ENCODE measurements at places on chromosomes 16 and 17. TPM values are rescaled to one million over a fixed set of nuclear protein-coding genes. Genes with fewer than 3 reads are reported as not detected.

PYY gene
- total RNA-seq = not detected

CPNE7 gene
- total RNA-seq = 0.65 TPM

EFNB3 gene
- 0.90 TPM for total RNA-seq

KRTAP3-1 gene
- total RNA-seq = not detected

CRHR1 gene
- not detected for total RNA-seq

CIITA gene
- 0.74 TPM for total RNA-seq

SERPINF2 gene
- 0.18 TPM for total RNA-seq

MLX gene
- total RNA-seq = 10.5 TPM

SMPD3 gene
- total RNA-seq = not detected

ABCA9 gene
- total RNA-seq = 122 TPM

BFAR gene
- total RNA-seq = 129 TPM

SMTNL2 gene
- not detected for total RNA-seq

SPATA32 gene
- not detected for total RNA-seq

RAB40B gene
- total RNA-seq = 8.4 TPM

CHST4 gene
- not detected for total RNA-seq

ADAMTS18 gene
- total RNA-seq = 0.08 TPM

CES4A gene
- 2.2 TPM for total RNA-seq

HIGD1B gene
- total RNA-seq = not detected

SCN4A gene
- total RNA-seq = not detected

GABARAP gene
- total RNA-seq = 420 TPM

TMEM88 gene
- total RNA-seq = 0.18 TPM

TNFRSF17 gene
- not detected for total RNA-seq

AXIN1 gene
- 13.4 TPM for total RNA-seq

RNU2-1 gene
- total RNA-seq = not detected

OTOA gene
- total RNA-seq = 0.09 TPM

AMFR gene
- total RNA-seq = 312 TPM

Measured in fibroblast of the aortic adventitia (primary cell).